Esophagus squamous epithelium (tissue), 5 donors: ENCODE measurements at places on chromosomes 2 and 18. TPM values are rescaled to one million over a fixed set of nuclear protein-coding genes. Genes with fewer than 3 reads are reported as not detected.

NMS gene
- not detected for total RNA-seq

FIGN gene
- total RNA-seq, result 2.1 TPM

GRCh38 chr2:182391443-182391842 is 35.4 kb downstream of the PDE1A start:
- no peak overlapping the region for H3K4me3 ChIP-seq
- H3K4me1 ChIP-seq, result no peaks in the 10 kb centered on the region
- no peaks in the 10 kb centered on the region for H3K27me3 ChIP-seq
- DNase-seq, result no peak

- peaks cover 8% of the 10 kb centered on the region for H3K4me1 ChIP-seq
- H3K27ac ChIP-seq, result no peak overlapping the region
- no peak for DNase-seq
- H3K36me3 ChIP-seq, result no peaks in the 10 kb centered on the region
These were observed 923 bp downstream of the FIGLA start for GRCh38 chr2:70789304-70790135.

- DNase-seq, result no peak
- H3K4me1 ChIP-seq, result peaks cover 8% of the 10 kb centered on the region
- peaks cover 28% of the 10 kb centered on the region for H3K27me3 ChIP-seq
These were observed at the start of gene LAMA3 for GRCh38 chr18:23689031-23689615. TSS of gene LAMA3 (plus strand) at chr18:23689453. CDS start at chr18:23689684, 231 bp downstream.

DNA sequence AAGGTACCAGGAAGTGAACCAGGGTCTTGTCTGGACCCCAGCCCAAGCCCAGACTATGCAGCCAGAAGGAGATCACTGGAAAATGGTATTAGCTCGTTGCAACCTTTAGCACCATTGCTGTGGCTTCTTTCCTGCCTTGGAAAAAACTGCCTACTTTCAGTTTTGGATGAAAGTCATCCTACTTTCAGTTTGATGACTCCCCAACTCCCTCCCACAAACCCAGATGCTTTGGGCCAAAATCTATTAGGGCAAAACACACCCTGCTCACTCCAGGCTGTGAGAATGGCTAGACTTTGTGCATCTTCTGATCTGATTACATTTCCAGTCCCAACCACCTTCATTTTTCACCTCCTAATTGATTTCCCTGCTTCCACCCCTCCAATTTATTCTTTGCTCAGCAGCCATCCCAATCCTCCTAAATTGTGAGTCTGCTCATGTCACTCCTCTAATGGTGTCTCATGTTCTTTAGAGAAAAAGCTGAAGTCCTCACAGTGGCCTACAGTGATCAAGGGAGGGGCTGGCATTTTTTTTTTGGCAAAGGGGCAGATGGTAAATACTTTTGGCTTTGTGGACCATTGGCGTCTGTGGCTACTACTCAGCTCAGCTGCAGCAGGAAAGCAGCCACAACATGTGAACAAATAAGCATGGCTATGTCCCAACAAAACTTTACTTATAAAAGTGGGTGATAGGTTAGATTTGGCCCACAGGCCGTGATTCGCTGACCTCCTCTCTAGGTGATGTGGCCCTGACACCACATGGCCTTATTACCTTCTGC is 368.7 kb downstream of the SLC4A3 start:
- no peak overlapping the region for H3K27ac ChIP-seq
- no peak overlapping the region for H3K4me3 ChIP-seq
- H3K36me3 ChIP-seq, result no peaks in the 10 kb centered on the region

- no peak overlapping the region for H3K4me3 ChIP-seq
- DNase-seq, result no peak
- no peaks in the 10 kb centered on the region for H3K36me3 ChIP-seq
- H3K27me3 ChIP-seq, result no peaks in the 10 kb centered on the region
These were observed 19.8 kb downstream of the CCDC88A start for GRCh38 chr2:55399815-55400214.

- H3K4me1 ChIP-seq, result no peaks in the 10 kb centered on the region
- H3K27me3 ChIP-seq, result no peaks in the 10 kb centered on the region
- H3K4me3 ChIP-seq, result no peak overlapping the region
- H3K27ac ChIP-seq, result no peak overlapping the region
- no peak for DNase-seq
These were observed 238.4 kb downstream of the AFF3 start for GRCh38 chr2:99903981-99904380.
